ENCODE measurements at places on chromosomes 3 and 15.

DNA sequence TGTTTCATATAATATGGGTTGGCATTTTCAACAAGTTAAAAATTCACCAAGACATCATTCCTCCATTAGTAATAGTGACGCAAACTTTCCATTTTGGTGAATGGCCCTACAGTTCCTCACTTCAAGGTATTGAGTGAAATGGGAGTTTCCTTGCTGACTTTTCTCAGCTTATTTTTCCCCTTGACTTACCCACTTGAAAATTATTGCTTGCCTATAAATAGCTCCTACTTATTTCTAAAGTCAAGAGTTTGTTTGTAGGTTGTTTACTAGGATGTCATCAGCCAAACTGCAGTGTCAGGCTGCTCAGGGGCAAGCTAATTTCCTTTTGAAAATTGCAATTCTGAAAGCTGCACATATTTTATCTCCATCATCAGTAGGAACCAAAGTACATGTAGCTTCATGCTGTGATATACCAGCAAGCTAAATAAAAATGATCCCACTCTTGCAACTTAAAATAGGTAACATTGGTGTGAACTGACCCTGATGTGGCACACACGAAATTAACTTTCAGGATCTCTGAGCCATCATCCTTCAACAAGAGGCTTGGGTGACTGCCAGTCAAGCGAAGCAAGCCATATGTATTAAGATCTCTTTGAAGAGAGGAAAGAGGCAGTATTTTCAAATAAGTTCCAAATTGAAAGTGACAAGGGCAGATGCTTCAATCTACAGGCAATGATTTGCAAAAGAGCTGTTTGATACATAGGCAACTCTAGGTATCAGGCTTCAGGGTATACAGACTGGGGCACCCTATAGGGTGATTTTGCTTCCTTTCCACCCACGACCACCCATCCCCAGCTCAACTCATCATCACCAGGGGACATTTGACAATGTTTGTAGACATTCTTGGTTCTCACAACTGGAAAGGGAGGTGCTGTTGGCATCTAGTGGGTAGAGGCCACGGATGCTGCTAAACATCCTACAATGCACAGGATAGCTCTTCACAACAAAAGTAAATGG lies 66.8 kb upstream of the RASGRP1 start:
- no peak for DNase-seq

DNA sequence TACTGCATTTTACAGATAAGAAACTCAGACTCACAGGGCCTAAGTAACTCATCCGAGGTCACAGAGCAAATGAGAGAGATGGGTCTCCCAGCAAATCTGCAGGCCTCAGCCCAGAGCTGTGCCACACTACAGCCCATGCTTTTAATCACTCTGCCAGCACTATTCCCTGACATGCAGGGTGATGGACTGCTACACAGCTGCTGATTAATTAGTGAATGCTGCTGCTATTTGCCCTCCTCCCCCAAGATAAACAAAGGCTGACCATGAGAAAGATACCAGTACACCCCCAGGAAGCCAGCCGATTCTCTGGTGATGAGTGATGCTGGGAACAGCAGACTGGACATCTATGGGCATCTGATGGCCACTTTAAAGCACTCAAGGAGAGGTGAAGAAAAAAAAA lies 39.3 kb downstream of the RFTN1 start:
- DNase-seq, result no peak

DNA sequence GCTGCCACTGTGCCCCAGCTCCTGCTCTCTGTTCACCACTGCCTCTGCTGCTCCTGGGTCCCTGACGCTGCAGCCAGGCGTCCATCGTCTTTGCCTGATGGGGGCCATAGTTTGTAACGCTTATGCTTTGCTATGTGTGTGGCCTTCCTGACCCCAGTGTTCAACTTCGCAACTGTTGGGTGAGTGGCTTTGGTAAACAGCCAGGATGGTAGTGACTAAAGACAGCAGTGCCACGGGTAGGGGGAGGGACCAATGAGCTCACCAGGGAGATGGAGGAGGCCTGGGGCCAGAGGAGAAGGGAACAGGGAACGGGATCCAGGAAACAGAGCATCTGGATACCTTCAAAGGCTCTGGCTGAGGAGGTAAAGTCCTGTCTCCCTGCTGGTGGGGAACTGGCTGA lies 75.9 kb upstream of the ALDH1L1 start:
- no peak for DNase-seq

DNA sequence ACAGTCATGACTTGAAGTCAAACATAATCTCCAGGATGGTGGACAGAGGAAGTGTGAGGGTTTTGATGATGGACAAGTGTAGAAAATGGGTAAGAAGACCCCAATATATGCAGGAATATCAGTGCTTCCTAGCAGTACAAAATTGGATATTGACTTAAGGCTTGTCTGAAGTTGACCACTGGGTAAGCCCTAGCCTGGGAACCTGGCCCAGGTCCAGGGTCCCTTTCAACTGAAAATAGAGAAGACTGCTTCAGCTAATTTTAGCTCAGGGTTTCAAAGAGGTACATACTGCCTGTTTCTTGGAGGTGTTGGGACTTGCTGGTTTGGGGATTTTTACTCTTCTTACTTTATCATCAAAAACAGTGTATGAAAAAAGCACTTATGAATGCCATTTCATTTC lies 4.7 kb downstream of the NR1D2 start:
- no peak for DNase-seq

GRCh38 chr3:167941234-167941995 lies 154.3 kb downstream of the GOLIM4 start:
- no peak for DNase-seq

GRCh38 chr15:29712149-29712885 lies 110.0 kb downstream of the TJP1 start:
- DNase-seq, result no peak

GRCh38 chr3:169278092-169278491 lies 385.4 kb downstream of the MECOM start:
- no peak for DNase-seq

- no peak for DNase-seq
Measured at GRCh38 chr3:134057654-134058110, 28.0 kb upstream of the SLCO2A1 start.
